ENCODE measurements at places on chromosomes 4 and X.

DNA sequence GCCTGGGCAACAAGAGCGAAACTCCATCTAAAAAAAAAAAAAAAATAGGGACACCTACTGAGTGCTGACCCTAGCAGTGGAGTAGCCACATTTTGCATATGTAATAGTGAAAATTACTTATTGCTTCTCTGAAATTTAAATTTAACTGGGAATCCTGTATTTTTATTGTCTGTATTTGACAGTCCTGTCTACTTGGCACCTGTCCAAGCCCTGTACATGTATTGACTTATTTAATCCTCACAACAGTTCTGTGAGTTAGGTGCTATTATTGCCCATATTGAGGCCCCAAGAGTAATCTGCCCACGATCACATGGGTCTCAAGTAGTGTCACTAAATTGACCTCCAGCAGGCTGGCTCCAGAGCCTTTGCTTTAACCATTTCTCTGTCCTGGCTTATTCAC is 81.6 kb downstream of the WDR19 start:
- peak; percentile 14 for DNase-seq

DNA sequence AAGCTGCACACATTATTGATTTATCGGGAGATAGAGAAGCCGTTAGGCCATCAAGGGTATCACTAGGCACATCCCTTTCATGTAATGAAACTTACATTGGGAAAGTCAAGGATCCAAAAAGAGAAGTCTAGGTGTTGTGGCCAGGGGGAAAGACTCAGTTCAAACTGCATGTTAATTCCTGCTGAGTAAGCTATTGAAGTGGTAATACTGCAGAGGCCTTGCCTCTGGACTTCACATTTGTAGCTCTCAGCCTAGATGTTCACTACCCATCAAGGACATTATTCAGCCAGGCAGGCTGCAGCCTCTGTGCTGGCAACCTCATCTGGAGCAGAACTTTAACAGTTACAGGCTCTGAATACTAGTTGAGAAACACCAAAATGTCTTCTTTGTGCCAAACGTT is 2094.5 kb upstream of the AGA start:
- DNase-seq: no peak

GRCh38 chrX:56783450-56783831 is 54.4 kb downstream of the NBDY start:
- DNase-seq: no peak

DNA sequence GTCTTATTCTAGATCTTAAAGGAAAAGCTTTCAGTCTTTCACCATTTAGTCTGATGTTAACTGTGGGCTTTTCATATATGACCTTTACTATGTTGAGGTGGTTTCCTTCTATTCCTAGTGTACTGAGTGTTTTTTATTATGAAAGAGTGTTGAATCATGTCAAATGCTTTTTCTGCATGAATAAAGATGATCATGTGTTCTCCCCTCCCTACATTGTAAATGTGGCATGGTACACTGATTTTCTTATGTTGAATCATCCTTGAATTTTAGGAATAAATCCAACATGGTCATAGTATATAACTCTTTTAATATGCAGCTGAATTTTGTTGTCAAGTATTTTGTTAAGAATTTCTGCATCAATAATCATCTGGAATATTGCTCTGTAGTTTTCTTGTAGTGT is 4.3 kb downstream of the CLGN start:
- no peak for DNase-seq

DNA sequence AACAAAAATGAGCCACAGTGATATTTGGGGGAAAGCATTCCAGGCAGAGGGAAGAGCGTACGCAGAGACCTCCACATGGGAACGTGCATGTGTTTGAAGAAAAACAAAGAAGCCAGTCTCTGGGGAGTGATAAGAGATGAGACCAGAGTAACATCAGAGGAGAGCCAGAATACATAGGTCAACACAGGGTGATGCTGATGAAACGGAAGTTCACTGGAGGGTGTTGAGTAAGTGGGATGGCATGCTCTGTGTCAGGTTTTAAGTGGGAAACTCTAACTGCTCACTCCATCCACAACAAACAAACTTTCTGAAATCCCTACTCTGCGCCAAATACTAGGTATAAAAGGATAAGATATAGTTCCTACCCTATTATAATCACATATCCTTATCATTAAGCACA is 110.0 kb downstream of the ARHGAP6 start:
- DNase-seq: no peak

GRCh38 chrX:54043541-54044125 is 640 bp downstream of the PHF8 start:
- no peak for DNase-seq

GRCh38 chr4:156677131-156677531 is 294.5 kb downstream of the PDGFC start:
- no peak for DNase-seq

DNA sequence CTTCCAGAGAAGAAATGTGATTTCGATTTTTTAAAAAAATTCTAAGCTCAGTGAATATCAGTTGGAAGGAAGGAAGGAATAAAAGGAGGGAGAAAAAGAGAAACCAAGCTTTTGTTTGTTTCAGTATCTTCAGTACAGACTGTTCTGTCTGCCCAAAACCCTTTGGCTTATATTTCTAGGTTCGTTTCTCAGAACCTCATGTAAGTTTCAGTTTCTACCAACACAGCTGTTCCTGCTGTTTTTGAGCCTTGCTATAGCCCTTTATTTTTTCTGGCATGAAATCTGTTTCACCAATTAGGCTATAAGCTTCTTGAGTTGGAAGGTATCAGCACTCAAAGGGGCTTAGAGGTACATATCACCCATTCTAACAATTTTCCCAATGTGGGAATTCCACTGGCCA is 157.9 kb downstream of the GBA3 start:
- DNase-seq: no peak

DNA sequence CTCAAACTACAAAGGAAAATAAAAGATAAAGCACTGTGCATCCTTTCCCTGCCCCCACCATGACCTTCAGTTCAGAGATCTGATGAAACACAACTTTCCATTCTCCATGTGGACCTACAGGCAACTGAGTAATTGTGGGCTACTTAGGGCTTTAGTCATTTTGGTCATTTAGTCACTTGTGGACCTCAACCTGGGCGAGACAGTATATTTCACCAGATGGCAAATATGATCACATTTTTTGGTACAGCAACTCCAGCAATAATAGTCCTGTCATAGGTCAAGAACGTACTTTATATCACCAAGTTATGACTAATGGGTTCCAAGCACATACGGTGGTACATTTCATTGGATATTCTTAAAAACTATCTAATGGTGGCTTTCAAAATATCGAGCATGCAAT is 141.2 kb downstream of the PDGFC start:
- DNase-seq: no peak

DNA sequence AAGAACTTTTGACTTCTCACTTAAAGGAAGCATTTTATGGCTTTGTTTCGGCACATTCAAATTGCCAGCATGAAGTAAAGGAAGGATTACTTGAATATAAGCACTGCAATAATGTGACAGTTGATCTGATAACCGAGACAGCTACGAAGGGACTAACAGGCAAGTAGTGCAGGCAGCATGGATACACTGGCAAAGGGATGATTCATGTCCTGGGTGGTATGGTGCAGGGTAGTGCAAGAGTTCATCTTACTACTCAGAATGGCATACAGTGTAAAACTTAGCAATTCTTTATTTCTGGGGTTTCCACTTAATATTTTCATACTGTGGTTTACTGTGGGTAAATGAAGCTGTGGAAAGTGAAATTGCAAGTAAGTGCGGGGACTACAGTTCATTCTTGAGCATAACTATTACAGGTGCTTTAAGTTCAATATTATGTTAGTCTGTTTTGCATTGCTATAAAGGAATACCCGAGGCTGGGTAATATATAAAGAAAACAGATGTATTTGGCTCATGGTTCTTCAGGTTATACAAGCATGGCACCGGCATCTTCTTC is 611.8 kb downstream of the SPOCK3 start:
- DNase-seq: no peak

DNA sequence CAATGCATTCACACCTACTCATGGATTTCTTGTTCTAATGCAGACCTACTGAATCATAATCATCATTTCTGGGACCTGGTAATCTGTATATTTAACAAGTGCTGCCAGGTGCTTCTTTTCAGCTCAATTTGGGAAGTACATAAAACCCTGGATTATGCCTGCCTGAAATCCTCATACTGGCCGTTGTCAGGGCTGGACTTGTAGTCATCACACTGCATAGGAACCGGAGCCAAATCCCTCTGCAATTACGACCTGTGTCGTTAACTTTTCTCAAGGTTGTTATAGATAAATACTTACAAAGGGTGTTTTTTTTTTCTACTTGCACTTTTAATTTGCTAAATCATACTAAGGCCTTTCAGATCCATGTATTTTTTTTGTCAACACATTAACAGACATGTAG is 294.9 kb upstream of the PRPS2 start:
- no peak for DNase-seq

DNA sequence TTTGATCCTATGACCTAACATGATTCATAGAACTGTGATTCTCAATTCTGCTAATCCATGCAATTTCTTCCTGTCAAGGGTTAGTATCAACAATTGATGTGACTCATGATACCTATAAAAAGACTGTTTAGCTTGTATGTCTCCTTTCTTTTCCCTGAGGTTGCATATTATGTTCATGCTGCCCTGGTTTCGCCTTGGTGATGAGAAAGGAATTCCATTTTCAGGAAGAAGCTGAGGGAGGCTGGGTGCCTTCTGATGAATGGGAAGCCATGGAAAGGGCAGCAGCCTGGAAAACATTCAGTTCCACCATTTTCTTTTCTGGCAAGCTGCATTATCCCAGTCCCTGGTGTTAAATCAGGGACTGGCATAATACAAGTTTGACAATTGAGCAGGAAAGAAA is 976.5 kb downstream of the RPA4 start:
- no peak for DNase-seq

DNA sequence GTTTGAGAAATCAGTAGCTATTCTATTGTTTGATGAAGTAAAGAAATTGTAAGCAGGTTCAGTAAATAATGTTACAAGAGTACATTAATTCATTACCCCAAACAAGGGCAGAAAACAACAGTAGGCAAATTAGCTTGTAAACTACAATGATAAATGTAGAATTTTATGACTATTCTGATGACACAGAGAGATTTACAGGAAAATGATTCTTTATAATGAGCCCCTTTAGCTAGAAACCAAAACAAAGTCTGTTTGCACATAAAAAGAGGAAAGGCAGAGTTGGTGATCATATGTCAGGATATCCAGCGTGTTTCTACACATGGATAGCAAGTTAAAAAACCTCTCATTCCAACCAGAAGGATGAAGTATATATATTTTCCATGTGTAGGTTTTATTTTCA is 204.8 kb downstream of the CFAP299 start:
- no peak for DNase-seq

DNA sequence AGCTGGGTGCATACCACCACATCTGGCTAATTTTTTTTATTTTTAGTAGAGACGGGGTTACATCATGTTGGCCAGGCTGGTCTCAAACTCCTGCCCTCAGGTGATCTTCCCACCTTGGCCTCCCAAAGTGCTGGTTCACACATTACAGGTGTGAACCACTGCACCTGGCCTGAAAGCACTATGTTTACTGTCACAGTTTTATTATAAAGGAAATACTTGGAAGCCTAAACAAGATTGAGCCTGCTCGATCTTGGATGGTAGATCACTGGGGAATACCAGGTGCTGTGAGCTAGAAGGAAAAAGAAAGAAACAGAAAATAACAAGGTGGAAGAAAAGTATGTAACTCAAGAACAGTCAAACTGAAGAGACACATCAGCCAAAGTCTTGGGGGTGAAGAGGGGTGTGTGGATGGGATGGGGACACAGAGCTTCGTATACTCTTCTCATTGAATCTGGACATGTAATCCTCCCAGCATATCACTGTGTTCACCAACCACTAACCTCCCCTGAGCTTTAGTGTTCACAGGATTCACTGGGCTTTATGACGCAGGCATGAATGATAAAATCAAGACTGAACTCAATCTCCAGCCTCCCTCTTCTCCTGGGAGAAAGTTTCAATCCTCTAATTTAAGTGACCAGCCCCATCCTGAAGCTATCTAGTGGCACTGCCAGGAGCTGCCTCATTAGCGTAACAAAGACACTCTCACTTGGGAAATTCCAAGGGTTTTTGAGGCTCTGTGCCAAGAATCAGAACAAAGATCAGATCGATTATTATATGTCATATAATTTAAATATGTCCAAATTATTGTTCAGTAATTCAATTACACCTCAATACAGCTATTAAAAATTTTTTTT is 40.9 kb downstream of the PDS5A start:
- no peak for DNase-seq

DNA sequence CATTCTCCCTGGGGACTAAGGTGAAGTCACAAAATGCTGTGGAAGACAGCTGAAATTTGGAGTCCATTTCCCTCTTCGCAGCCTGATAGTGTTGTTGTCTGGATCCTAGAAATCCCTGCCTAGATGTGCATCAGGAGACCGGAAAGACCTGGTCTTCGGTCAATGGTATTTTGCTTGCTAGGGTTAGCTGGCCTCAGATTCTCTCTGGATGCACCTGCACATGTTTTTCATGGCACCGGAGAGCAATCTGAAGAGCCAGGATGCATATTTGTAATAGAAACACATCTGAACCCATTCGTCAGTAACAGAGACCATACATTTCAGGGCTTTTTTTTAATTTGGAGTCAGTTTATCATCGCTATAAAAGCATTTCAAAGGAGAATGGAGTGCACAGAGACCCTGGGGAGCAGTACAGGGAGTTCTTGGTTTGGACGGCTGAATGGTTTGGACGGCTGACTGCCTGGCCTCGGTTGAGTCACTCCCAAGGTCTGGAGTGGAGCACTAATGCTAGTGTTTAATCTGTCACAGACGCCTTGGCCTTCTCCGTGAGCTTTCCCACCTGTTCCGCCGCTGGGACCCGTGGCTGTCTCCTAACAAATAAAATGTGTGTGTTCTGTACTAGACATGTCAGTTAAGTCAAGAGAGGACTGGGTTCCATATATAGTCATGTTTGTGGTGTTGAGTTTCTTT is 7.5 kb upstream of the PDLIM3 start:
- DNase-seq: no peak

- no peak for DNase-seq
Observed at GRCh38 chr4:184942444-184943425, 75.6 kb upstream of the HELT start.

DNA sequence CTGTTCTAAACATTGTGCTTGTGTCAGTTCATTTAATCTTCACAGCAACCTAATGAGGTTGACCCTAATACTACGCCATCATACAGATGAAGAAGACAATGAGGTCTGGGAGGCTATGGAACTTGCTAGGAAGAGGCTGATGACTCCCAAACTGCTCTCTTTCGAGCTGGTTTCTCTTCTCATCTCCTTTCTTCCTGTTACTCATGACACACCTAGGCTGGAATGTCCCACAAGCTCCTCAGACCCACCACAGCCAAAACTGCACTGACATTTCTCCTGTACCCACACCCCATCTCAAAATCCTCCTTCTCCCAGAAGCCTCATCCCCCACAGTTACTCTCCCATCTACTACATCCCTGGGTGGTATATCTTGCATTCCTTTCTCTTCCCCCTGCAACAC is 27.4 kb upstream of the PJA1 start:
- no peak for DNase-seq

Measured in hematopoietic multipotent progenitor cell treated with erythropoietin and hydrocortisone succinate and interleukin-3 and kit ligand, for 17 days (in vitro differentiated cells).